ENCODE measurements at places on chromosomes 1 and 21. TPM values are rescaled to one million over a fixed set of nuclear protein-coding genes. Genes with fewer than 3 reads are reported as not detected.

DNA sequence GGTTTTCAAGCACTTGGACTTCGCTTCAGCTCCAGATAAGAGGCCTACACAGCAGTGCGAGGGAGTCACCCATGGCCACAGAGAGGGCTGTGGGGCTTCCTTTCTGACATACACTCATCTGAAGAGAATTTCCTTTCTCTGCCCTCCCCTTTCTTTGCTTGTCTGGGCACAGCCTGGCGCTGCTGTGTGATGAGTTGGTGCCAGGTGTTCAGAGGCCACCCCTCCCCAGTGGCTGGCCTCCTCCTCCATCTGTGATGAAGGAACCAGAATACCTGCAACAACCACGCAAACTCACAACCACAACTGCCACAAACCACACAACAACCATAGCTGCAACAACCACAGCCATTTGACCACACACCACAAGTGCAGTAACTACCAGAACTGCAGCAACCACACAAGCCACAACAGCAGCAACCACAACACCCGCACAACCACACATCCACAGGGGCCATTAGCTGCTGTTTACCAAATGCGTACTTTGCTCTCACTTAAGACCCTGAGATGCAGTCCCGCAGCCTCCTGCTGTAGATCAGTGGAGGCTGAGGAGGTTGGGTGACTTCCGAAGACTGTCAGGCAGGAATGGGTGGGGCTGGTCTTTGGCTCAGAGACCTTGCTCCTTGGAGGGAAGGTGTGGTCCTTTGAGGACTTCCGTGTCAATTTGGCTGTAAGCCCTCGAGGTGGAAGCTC is 71.1 kb downstream of the IER5 start:
- DNase-seq: no peak

DNA sequence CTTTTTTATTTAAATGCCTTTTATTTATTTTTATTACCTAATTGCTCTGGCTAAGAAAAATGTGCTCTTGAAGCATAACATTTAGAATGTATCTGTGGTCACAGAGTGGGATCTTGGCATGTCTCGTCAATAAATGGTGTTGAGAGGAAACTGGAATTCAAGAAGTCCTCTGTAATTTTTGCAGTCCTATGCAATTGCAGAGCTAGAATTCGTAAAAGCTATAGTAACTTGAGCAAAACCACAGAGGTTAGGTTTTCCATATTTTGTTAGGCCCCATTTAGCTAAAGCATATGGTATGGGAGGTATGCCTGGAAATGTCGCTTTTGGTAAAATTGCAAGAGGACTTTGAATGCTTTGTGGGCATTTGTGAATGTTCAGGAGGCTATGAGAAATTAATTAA is 466.7 kb upstream of the NFIA start:
- DNase-seq: no peak

- DNase-seq: no peak
Observed at GRCh38 chr21:20341431-20341830, 656.8 kb upstream of the NCAM2 start.

DNA sequence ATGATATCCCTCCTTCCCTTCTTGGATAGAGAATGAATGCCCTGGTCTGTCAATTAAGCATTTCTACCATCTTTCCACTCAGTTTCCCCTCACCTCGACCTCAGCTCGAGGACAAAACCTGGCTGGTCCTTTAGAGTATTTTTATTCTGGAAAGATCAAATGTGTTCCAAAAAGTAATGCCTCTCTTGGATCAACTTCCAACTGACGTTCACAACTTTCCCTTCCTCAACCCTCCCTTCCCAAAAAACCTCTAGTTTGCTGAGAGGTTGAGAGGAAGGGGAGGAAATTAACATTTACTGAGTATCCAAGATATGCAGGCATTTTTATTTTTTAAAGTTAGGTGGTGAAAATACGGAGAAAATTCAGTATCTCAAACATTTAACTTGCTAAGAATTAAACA is 182.9 kb downstream of the TGFBR3 start:
- no peak for DNase-seq

Gene KRTAP11-1
- total RNA-seq: not detected

Gene GJA4
- not detected for total RNA-seq

Gene ATP1A4
- not detected for total RNA-seq

Gene LAD1
- 80.5 TPM for total RNA-seq

Gene HES2
- 0.37 TPM for total RNA-seq
